ENCODE measurements at places on chromosomes 7 and 10. TPM values are rescaled to one million over a fixed set of nuclear protein-coding genes. Genes with fewer than 3 reads are reported as not detected.

GRCh38 chr10:64518456-64518855 is 997.3 kb downstream of the REEP3 start:
- no peak for DNase-seq

GRCh38 chr10:52353960-52354394 is 39.9 kb downstream of the DKK1 start:
- no peak for DNase-seq

ZNF425 gene
- total RNA-seq = 2.5 TPM

DNAJB9 gene
- total RNA-seq = 30.0 TPM

GRCh38 chr10:79239275-79239779 is 107.9 kb upstream of the PPIF start:
- no peak for DNase-seq

Data from dermis microvascular lymphatic vessel endothelial cell (primary cell).